ENCODE measurements at places on chromosomes 7 and 10.

- no peak for DNase-seq
Measured at GRCh38 chr7:42747044-42747443, 164.8 kb downstream of the C7orf25 start.

GRCh38 chr10:73044378-73045285 is 52.0 kb downstream of the P4HA1 start:
- no peak for DNase-seq

- DNase-seq, result no peak
Measured at GRCh38 chr10:75547391-75548298, 116.2 kb downstream of the LRMDA start.

- DNase-seq, result no peak
Measured at GRCh38 chr10:58886406-58886805, 290.0 kb upstream of the PHYHIPL start.

DNA sequence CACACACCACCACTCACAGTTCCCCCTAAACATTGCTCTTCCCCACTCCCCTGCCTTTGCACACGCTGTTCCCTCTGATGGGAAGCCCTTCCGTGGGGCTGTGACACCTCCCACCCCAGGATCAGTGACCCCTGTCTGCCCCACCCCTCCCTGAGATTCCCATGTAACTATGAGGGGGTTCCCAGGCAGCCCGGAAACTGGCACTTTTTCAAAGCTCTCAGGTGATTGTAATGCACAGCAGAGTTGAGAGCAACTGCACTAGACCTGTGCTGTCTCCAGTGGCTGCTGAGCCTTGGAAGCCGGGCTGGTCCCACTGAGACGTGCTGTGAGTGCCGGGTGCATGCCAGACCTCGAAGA is 29.8 kb downstream of the GPRIN2 start:
- peak; percentile 22 for DNase-seq

- DNase-seq, result no peak
Measured at GRCh38 chr10:76514321-76514720, 1082.9 kb downstream of the LRMDA start.

DNA sequence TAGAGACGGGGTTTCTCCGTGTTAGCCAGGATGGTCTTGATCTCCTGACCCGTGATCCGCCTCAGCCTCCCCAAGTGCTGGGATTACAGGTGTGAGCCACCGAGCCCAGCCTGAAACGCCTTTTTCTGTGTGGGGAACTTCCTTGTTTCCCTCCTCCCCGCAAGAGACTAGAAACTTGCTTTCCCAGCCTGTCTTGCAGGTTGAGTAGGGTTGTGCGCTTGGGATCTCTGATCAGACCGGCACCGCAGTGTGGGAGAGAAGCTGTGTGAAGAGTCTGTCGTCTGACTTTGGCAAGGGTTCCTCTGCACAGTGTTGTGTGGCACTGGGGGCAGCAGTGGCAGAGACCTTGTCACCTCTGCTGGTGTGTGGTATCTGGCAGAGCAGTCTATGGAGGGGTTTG is 28.9 kb downstream of the RBM17 start:
- no peak for DNase-seq

- DNase-seq, result no peak
Measured at GRCh38 chr10:52212802-52213201, 101.3 kb upstream of the DKK1 start.

DNA sequence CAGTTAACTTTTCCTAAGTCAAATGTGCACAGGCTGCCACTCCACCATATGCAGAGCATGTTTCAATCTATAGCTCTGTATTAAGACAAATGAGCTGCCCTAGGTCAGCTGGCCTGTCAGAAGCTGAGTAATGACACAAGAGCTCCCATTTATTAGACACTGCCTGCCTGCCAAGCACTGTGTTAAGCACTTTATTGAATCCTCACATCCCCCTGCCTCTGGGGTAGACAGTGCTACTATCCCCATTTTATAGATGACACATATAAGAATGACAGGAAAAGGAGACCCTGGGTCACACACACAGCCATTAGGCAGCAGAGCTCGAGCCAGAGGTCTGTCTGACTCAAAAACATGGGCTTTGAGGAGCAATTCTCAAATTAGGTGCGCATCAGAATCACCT is 179.8 kb upstream of the PDE1C start:
- DNase-seq, result no peak

GRCh38 chr10:79409726-79410085 is 35.7 kb downstream of the ZCCHC24 start:
- DNase-seq, result no peak

- no peak for DNase-seq
Measured at GRCh38 chr10:62053860-62054259, 152.4 kb downstream of the ARID5B start.

GRCh38 chr10:4775808-4776207 is 50.2 kb upstream of the AKR1E2 start:
- DNase-seq, result no peak

GRCh38 chr10:116771101-116771958 is 29.0 kb upstream of the HSPA12A start:
- DNase-seq, result no peak

DNA sequence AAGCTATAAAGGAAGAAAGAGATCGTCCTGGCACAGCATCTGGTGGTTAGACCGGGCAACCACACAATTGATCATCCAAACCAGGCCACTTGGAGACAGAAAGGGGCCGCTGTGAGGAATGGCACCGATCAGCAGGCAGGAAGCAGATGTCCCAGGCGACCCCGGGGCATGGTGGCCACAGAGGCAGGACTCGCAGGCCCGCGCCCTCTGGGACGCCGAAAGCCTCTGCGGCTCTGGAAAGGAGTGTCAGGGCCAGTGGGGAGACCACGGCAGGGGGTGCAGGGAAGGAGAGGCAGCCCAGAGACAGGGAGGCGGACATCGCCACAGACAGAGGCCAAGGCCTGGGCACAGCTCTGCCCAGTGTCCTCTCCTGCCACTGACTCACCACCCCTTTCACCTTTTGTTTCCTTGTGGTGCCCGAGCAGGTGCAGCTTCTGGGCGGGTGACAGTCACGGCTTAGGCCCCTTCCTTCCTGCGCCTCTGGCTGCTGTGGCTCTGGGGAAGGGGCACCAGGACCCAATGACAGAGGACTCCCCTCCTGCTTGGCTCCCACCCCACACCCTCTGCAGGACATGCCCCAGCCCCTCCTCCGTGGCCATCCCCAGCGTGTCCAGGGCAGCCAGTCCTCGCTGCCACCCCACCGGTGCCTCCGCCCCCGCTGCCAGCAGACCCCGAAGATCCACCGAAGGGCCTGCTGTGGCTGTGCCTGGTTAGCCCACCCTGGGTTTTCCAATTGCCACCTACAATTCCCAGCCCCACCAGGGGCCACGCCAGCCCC is 10.9 kb downstream of the STK32C start:
- no peak for DNase-seq

GRCh38 chr7:16494551-16494950 is 29.0 kb upstream of the SOSTDC1 start:
- DNase-seq, result no peak

GRCh38 chr7:67478066-67478465 is 481.4 kb downstream of the TYW1 start:
- DNase-seq, result no peak

GRCh38 chr7:116717137-116717536 is 45.1 kb downstream of the MET start:
- no peak for DNase-seq

DNA sequence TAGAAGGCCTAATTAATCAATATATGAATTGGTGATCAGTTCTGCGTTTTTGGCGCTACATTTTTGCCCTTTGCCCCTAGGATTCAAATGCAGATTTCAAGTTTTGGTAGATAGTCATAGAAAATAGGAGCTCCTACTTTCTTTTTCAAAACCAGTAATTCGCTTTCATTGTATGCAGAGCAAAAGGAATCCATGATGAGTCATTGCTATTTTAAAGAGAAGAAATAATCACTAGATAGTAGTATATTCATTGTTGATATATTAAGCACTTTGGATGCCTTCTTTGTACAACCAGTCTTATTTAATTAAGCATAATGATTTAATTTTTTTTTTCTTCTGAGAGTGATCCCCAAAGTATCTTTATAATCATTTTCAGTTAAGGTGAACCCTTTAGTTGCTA is 50.3 kb downstream of the CSTF2T start:
- no peak for DNase-seq

DNA sequence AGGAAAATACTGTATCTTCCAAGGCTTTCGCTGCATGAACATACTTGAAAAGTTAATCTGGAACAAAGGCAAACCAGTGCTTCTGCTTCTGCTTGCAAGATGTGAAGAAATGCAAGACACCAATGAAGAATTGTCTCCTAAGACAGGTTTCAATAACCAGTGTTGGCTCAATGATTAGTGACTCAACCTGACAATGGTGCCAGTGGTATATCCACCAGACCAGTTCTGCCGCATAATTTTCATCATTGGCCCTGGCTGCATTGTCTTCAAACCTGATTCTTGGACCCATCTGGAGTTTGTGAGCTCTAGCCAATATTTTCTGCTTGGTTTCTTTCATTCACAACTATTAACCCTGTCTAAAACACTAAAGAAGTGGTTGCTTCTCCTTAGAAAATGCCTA is 13.6 kb upstream of the STAMBPL1 start:
- no peak for DNase-seq

DNA sequence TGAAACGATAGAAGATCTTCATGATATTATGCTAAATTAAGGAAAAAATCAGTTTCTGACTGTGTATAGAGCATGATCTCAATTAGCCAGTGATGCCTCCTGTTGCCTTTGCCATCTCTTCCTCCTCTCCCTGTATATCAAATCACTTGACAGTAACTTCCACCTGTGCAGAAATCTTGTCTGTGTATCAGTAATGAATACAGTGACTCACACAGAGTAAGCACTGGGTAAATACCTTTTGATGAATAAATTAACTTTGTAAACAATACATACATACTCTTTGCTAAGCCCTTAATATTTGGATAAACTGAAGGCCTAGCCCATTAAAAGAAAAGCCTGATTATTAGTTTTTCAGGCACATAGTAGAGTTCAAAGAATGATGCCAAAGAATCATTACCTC is 610.6 kb upstream of the NRP1 start:
- DNase-seq, result no peak

GRCh38 chr10:87771871-87772500 is 46.0 kb downstream of the ATAD1 start:
- no peak for DNase-seq

- no peak for DNase-seq
Measured at GRCh38 chr10:8088504-8088903, 34.0 kb downstream of the GATA3 start.

DNA sequence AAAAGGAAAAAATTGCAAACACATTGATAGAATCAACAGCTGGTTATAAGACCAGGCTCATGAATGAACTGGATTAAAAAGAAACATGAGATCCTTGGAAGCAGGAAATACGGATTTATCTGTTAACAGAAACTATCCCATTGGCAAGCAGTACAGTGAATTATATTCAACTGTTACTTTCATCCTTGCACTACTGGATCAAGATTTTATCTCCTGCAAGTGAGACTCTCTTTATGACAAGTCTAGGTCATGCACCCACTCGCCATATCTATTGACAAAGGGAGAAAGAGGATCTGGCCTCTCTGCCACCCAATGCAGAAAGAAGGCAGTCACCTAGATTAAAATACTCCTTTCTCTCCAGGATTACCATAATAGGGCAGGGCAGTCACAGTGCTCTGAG is 41.4 kb downstream of the CSTF2T start:
- DNase-seq, result no peak

GRCh38 chr10:51733057-51733456 is 33.7 kb upstream of the CSTF2T start:
- DNase-seq, result no peak

DNA sequence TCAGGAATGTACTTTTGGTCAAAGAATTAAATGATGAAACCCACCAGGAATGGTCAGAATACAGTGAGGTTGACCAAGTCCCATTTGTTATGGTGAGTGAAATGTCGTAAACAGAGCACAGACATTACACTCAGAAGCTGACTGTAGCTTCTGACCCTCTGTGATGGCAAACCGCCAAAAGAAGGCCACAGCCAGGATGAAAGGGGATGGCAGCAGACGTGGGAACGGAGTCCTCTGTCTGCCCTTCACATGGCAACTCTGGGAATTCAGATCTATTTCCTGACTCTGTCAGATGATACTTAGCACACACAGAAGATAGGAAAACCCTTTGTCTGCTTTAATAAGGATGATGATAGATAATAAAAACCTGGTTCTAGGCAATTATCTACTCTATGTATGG is 757.1 kb downstream of the SORCS3 start:
- DNase-seq, result no peak

DNA sequence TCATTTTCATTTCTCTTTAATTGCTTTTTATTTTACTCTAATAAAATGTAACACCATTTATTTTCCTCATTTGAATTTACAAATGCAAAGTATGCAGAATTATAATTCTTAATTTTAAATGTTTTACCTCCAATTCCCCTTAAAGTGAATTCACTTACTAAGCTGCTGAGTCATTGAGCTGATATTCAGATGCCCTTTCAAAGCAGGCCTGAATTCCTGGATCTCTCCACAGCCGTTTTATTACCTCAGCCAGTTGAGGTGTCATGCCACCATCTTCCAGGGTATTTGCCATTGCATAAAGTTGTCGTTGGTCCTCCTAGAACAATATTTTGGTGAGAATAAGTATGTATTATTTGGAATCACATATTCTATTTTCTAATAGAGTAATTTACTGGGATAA is 33.2 kb downstream of the GNAT3 start:
- no peak for DNase-seq
